ENCODE measurements at places on chromosomes 7 and 10.

DNA sequence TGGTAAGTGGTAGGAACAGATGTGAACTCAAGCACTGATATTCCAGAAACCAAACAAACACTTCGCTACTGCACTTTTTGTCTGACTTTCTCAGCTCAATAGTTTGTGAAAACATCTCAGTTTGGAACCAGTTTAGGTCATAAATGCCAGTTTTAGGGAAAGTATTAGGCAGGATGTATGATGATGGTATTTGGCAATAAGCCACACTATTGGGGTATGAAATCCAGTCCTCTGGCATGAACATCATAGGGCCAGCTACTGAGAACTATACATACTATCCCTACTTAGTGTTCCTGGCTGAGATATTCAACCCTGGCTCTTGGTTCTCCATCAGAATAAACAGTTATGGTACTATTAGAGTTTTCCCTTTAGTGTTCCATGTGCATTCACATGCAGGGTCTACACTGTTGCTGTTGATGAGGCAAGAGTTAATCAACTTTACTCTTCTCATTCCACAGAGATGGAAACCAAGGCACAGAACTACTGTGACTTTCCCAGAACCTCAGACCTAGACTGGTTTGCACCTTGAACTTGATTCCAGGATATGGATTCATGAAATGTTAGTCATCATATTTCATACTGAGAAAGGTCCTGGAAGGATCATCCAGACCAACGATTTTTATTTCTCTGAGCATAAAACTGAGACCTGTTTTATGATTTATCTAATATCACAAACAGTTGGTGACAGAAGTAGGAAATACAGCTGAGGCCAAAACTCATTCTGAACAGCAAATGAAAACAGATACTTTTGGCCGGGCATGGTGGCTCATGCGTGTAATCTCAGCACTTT lies 20.0 kb upstream of the IFIT2 start:
- peak overlapping the region; percentile 48 for H3K27ac ChIP-seq
- H3K27me3 ChIP-seq, result no peaks in the 10 kb centered on the region
- no peak for DNase-seq
- peaks cover 10% of the 10 kb centered on the region for H3K4me1 ChIP-seq
- H3K4me3 ChIP-seq, result no peak overlapping the region
- H3K36me3 ChIP-seq, result no peaks in the 10 kb centered on the region

GRCh38 chr10:48506147-48506917 lies 98.5 kb downstream of the ARHGAP22 start:
- H3K4me1 ChIP-seq, result peaks cover 9% of the 10 kb centered on the region
- H3K27me3 ChIP-seq, result no peaks in the 10 kb centered on the region
- H3K27ac ChIP-seq, result no peak overlapping the region
- DNase-seq, result peak; percentile 53
- H3K36me3 ChIP-seq, result no peaks in the 10 kb centered on the region
- no peak overlapping the region for H3K4me3 ChIP-seq

DNA sequence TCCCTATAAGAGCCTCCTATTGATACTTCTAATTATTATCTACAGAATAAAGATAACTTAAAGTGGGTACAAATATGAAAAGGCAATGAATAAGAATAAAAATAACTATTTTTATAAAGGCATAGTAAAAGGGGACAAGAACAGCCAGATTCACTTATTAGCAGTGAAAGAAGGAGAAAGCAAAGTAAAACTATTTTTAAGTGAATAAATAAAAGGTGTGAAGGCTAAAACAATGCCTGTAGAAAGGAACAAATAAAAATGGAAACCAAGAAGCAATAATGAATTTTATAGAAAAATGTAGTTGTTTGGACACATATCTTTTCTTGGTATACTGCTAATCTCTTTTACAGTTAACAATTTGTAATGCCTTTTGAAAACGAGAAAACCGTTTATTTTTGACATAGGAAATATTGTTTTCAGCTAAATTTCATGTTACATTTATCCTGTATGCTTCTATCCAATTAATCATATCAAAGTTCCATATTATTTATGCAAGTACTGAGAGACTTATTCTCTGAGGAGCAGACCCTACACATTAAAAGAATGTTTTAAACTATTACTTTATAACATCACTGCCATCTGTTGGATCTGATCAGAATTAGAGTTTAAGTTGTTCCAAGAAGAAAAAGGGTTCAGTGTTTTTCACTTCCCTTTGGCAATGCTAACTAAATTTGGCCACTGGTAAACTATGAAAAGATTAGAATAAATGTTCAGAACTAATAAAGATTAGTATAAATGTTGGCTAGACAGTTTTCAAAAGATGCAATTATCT lies 59.1 kb downstream of the ARMC3 start:
- DNase-seq, result peak; percentile 43
- peaks cover 12% of the 10 kb centered on the region for H3K27me3 ChIP-seq
- no peaks in the 10 kb centered on the region for H3K4me1 ChIP-seq
- no peak overlapping the region for H3K4me3 ChIP-seq
- no peaks in the 10 kb centered on the region for H3K36me3 ChIP-seq

DNA sequence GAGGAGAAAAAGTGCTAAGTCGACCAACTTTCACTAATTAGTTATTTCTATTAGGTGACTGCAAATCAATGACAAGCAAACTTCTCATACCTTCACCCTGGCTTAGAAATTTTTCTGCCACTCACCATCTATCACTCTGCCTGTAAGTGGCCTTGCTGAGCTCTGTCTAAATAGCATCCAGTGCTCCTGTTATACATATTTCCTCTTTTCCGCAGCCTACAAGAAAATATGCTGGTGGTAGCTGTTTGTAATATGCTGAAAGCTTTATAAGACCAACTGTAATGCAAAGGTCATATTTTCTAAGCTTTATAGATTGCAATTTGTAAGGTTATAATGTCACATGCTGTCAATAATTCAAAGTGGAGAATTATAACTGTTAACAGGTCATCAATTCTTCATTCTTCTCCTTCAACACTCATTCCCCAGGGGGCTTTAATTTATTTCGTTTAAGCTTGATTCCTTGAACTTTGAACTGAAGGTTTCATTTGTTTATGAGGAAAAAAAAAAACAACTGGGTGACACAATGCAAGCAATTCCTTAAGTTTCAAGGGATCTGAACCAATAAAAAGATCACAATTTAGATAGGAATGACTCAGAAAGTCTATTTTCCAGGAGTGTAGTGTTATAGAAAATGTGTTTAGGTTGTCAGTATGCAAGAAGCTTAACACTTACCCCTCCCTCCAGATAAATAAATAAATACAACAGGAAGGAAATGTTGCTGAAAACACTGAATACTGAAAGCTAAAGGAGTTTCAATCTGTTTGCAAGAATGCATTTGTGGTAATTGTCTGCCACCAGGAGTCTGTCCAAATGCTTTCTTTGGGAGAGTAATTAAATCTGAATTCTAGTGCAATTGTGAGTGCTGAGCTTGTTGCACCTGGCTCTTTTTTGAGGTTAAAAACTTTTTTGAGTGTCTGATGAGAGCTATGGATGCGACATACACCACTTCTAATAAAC lies 183.7 kb downstream of the SORCS1 start:
- H3K4me3 ChIP-seq, result no peak overlapping the region
- no peak overlapping the region for H3K27ac ChIP-seq
- no peaks in the 10 kb centered on the region for H3K36me3 ChIP-seq
- no peak for DNase-seq
- no peaks in the 10 kb centered on the region for H3K4me1 ChIP-seq
- no peaks in the 10 kb centered on the region for H3K27me3 ChIP-seq

GRCh38 chr7:28688651-28689050 lies 269.5 kb downstream of the TRIL start:
- H3K27ac ChIP-seq, result no peak overlapping the region
- peak; percentile 60 for DNase-seq
- H3K4me1 ChIP-seq, result peaks cover 16% of the 10 kb centered on the region
- H3K36me3 ChIP-seq, result peaks cover 13% of the 10 kb centered on the region

GRCh38 chr7:132650498-132650897 lies 74.2 kb upstream of the PLXNA4 start:
- H3K4me3 ChIP-seq, result no peak overlapping the region
- H3K4me1 ChIP-seq, result peaks cover 6% of the 10 kb centered on the region
- no peak overlapping the region for H3K27ac ChIP-seq
- no peaks in the 10 kb centered on the region for H3K36me3 ChIP-seq

GRCh38 chr10:9097206-9097990 lies 1042.9 kb downstream of the GATA3 start:
- H3K4me3 ChIP-seq, result no peak overlapping the region
- no peak for DNase-seq
- H3K27ac ChIP-seq, result no peak overlapping the region
- no peaks in the 10 kb centered on the region for H3K27me3 ChIP-seq
- H3K4me1 ChIP-seq, result no peaks in the 10 kb centered on the region

DNA sequence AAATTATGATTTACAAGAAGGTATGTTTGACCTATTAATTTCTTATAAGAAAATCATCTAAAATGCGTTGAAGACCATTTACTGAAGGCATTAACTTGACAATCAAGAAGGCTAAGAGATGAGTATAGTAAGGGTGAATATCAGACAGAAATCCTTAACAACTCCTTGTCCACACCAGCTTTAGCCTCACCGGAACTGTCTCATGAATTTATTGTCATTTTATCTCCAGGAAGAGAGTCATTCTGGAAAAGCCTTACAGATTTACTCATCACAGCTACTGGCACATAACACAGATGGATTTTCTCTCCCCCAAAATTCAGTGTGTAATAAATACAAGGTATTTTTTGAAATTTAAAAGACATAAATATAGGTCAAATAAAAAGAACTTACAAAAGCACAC lies 129.4 kb upstream of the LSM8 start:
- no peak for DNase-seq
- H3K36me3 ChIP-seq, result no peaks in the 10 kb centered on the region
- H3K27me3 ChIP-seq, result no peaks in the 10 kb centered on the region
- H3K4me1 ChIP-seq, result no peaks in the 10 kb centered on the region
- no peak overlapping the region for H3K4me3 ChIP-seq
- no peak overlapping the region for H3K27ac ChIP-seq

- H3K27ac ChIP-seq, result no peak overlapping the region
- no peaks in the 10 kb centered on the region for H3K36me3 ChIP-seq
- H3K27me3 ChIP-seq, result peaks cover 6% of the 10 kb centered on the region
- no peak for DNase-seq
Measured at GRCh38 chr10:95564291-95564690, 3.1 kb upstream of the SORBS1 start.

GRCh38 chr7:30923774-30924413 lies 12.2 kb downstream of the AQP1 start:
- H3K4me3 ChIP-seq, result no peak overlapping the region
- peaks cover 13% of the 10 kb centered on the region for H3K36me3 ChIP-seq
- no peaks in the 10 kb centered on the region for H3K27me3 ChIP-seq

GRCh38 chr10:130371666-130372065 lies 235.5 kb downstream of the GLRX3 start:
- H3K4me3 ChIP-seq, result no peak overlapping the region
- H3K27me3 ChIP-seq, result no peaks in the 10 kb centered on the region
- no peaks in the 10 kb centered on the region for H3K36me3 ChIP-seq
- no peak for DNase-seq
- H3K27ac ChIP-seq, result no peak overlapping the region
- H3K4me1 ChIP-seq, result no peaks in the 10 kb centered on the region

DNA sequence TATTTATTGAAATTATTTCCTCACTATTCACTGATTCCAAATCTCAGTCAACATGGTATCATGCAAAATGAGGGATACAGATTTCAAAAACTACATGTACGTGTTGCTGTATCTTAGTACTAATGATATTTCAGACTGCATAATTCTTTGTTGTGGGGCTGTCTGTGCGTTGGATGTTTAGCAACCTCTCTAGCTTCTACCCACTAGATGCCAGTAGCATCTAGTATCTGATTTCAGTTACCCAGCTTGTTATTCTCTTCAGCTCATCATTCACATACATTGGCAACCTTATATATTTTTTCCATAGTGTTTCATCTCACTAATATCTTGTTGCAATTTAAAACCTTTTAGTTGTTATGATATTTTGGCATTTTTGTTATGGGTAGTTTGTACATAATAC lies 22.5 kb upstream of the WASL start:
- H3K27me3 ChIP-seq, result no peaks in the 10 kb centered on the region
- H3K4me3 ChIP-seq, result no peak overlapping the region
- no peak for DNase-seq
- H3K4me1 ChIP-seq, result no peaks in the 10 kb centered on the region
- H3K27ac ChIP-seq, result no peak overlapping the region

DNA sequence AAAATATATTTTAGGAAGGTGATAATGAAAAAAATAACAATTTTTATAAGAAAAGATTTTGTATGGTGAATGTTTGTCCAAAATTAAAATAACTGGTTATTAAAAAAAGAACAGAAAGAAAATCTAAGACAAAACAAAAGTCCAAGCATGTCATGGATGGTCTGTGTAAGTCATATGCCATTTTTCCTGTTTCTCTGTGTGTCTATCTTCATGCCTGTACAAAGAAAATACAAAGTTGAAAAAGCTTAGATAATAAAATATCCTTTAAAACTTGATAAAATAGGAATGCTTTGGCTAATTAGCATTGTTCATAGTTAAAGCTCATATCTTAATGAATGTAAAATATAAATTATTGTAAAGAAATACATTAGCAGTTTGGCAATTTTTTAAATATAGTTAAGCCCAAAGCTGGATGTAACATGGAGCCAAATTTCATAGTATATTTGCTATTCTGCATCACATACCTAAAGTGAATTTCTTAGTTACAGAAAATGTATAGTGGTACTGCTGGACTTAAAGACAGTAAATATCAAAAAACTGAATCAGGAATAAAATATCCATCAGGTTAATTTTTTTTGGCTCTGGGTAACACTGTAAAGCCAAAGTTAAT lies 661.1 kb downstream of the PCDH15 start:
- no peaks in the 10 kb centered on the region for H3K4me1 ChIP-seq
- peak; percentile 1 for DNase-seq
- no peak overlapping the region for H3K4me3 ChIP-seq
- H3K27ac ChIP-seq, result no peak overlapping the region
- H3K27me3 ChIP-seq, result no peaks in the 10 kb centered on the region

- H3K36me3 ChIP-seq, result no peaks in the 10 kb centered on the region
- no peaks in the 10 kb centered on the region for H3K27me3 ChIP-seq
Measured at GRCh38 chr10:77156406-77156879, 481.2 kb downstream of the KCNMA1 start.

DNA sequence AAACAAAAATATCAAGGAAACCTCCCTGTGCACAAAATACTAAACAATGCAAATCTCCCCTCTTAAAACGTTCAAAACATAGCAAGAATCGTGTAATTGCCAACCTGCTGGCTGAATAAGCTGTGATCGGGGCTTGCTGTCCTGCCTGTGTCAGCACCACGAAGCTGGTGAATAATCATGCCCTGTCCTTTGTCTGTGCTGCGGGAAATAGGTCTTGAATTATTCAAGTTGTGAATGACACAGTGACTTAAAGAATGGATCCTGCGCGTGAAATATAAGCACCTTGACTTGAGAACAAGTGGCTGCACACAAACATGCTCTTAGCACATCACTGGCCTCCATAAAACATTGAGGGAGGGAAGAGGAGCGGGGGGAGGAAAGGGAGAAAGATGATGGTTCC lies 130.2 kb downstream of the OAT start:
- no peak for DNase-seq
- no peaks in the 10 kb centered on the region for H3K36me3 ChIP-seq
- peaks cover 23% of the 10 kb centered on the region for H3K27me3 ChIP-seq

- H3K4me1 ChIP-seq, result no peaks in the 10 kb centered on the region
- DNase-seq, result no peak
- H3K4me3 ChIP-seq, result no peak overlapping the region
- no peak overlapping the region for H3K27ac ChIP-seq
Measured at GRCh38 chr10:131166486-131166885, 145.0 kb downstream of the TCERG1L start.
